ENCODE measurements at places on chromosomes 5 and 9.

- DNase-seq: no peak
These were observed 6.9 kb upstream of the LTC4S start for GRCh38 chr5:179786861-179787260.

DNA sequence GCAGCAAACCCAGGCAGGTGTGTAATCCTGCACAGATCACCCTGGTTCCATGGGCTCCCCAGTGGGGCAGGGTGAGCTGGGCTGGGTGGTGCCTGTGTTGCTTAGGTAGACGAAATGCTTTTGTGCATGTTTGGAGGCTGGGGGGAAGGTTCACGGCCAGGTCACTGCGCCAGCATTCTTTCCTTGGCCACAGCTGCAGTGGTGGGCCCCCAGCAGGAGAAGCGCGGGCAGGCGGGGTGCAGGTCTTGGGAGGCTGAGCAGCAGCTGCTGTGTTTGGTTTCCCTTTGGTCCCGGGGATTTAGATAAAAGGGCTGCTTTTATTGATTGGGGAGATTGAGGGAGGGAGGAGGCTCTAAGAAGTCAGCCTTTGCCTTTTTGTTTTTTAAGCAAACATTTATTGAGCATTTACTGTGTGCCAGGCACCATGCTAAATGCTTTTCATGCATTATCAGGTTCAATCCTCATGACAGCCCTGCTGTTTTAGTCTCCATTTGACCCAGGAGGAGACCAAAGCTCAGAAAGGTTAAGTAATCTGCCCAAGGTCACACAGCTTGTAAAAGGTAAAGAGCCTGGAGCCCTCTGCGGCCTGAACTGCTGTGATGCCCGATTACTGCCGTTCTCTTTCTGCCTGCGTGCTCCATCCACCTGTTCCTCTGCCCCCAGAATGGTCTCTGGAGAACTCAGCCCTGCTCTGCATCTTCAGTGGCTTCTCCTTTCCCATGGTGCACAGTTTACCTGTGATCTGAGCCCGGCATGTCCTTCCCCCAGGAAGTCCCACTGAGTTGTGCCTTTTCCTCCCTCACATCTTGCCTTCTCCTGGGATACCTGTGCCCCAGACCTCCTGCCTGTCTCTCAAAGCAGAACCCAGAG is 94.4 kb downstream of the MACROH2A1 start:
- no peak for DNase-seq

GRCh38 chr9:35711501-35712428 is 20.2 kb downstream of the TLN1 start:
- DNase-seq: no peak

GRCh38 chr5:171647904-171648260 is 137.7 kb upstream of the SMIM23 start:
- DNase-seq: no peak

DNA sequence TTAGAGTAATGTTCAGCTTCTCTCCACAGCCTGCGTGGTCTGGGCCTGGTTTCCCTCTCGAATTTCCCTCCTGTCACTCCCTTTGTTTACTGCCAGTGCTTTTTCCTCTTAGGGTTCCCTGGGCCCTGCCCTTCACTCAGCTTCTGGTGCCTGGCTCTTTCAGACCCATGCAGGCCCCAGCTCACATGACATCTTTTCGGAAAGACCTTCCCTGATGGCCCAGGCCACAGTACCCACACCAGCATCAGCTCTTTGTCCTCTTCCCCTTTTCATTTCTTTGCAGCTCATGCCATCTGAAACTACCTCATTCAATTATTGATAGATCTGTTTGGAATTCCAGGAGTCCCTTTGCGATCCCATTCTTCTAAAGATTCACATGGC is 68.1 kb upstream of the ABL1 start:
- DNase-seq: peak; percentile 52

- no peak for DNase-seq
These were observed 291.2 kb downstream of the EPB41L4A start for GRCh38 chr5:112127861-112128260.

- no peak for DNase-seq
These were observed 623.2 kb upstream of the FAM174A start for GRCh38 chr5:99911971-99912370.

GRCh38 chr9:81396528-81396927 is 292.8 kb downstream of the TLE1 start:
- DNase-seq: no peak

Measured in hematopoietic multipotent progenitor cell treated with erythropoietin and hydrocortisone succinate and interleukin-3 and kit ligand, for 4 days (in vitro differentiated cells).